ENCODE measurements at places on chromosomes 1 and 21. TPM values are rescaled to one million over a fixed set of nuclear protein-coding genes. Genes with fewer than 3 reads are reported as not detected.
A peak's percentile ranks its signal among the peaks of the same experiment; 100 is the strongest.

- H3K36me3 ChIP-seq, result no peaks in the 10 kb centered on the region
- DNase-seq, result no peak
- no peak overlapping the region for H3K4me3 ChIP-seq
- H3K4me1 ChIP-seq, result no peaks in the 10 kb centered on the region
- no peak overlapping the region for H3K27ac ChIP-seq
These were observed 12.6 kb downstream of the METTL13 start for GRCh38 chr1:171794085-171794484.

DNA sequence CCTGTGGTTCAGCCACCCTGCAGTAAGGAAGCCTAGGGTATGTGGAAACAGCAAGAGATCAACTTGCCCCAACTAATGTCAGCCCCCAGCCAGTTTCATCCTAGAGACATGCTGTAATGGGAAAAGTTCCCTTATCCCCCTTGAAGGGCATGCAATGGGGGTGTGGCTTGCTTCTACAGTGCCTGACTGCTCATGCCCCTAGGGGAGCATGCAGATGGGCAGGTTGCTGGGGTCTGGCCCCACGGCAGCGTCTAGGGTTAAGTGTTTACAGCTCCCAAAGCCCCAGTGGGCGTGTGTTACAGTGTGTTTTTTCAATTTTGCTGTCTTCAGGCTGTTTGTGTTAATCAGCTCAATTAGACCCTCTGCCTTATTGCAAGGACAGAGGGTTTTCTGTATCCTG is 1105.9 kb downstream of the AMY1C start:
- H3K4me1 ChIP-seq, result no peaks in the 10 kb centered on the region
- H3K27ac ChIP-seq, result no peak overlapping the region
- no peak overlapping the region for H3K4me3 ChIP-seq
- H3K36me3 ChIP-seq, result no peaks in the 10 kb centered on the region
- no peak for DNase-seq

DNA sequence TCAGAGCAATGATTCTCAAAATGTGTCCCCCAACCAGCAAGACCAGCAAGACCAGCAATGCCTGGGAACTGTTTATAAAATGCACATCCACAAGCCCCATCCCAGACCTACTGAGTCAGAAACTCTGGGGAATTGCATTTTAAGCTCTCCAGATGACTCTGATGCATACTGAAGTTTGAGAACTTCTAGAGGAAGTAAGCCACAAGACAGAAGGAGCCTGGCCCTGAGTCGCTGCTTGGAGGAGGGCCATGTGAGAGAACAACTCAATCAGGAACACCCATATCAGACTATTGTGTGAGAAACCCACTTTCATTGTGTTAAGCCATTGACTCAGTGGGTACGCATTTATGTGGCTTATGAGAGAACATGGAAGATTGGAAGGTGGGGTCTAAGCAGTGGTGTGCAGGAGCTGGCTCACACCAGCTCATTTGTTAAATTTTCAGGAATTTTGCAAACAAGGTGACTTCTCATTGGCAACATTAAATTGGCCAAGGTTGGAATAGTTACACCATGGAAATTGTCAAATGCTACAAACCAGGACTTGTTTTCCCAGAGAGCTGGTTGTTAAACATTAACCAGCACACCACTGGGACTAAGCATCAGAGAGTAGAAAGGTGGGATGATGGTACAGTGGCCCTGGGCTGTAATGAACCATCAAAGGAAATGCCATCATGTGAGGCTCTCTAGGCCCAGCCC is 38.9 kb downstream of the ATP1A1 start:
- peak; percentile 73 for DNase-seq
- no peak overlapping the region for H3K4me3 ChIP-seq
- peaks cover 8% of the 10 kb centered on the region for H3K4me1 ChIP-seq
- H3K27me3 ChIP-seq, result no peaks in the 10 kb centered on the region
- H3K36me3 ChIP-seq, result no peaks in the 10 kb centered on the region

DISP3 gene
- total RNA-seq, result 0.08 TPM

BTF3L4 gene
- 80.2 TPM for total RNA-seq

GRCh38 chr21:41772351-41773080 is 5.7 kb upstream of the RIPK4 start:
- peaks cover under 1% of the 10 kb centered on the region for H3K27me3 ChIP-seq
- H3K27ac ChIP-seq, result no peak overlapping the region
- H3K36me3 ChIP-seq, result no peaks in the 10 kb centered on the region
- no peak overlapping the region for H3K4me3 ChIP-seq

C1orf87 gene
- not detected for total RNA-seq

DNA sequence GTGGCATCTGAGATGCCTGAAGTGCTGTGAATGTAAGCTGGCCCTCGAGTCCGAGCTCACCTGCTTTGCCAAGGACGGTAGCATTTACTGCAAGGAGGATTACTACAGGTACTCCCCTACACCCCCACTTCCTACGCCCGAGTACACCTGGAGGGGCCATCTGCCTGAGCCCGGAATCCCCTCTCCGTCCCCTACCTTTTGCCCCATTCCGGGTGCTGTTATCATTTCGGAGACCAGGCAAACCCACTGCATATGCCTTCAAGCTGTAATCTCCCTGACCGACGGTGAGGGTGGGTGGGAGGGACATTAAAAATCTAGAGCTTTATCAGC is 2.9 kb downstream of the LHX9 start:
- peaks cover 88% of the 10 kb centered on the region for H3K27me3 ChIP-seq
- no peaks in the 10 kb centered on the region for H3K36me3 ChIP-seq
- no peak for DNase-seq
- H3K4me1 ChIP-seq, result peaks cover 26% of the 10 kb centered on the region
- H3K27ac ChIP-seq, result no peak overlapping the region

- H3K4me1 ChIP-seq, result no peaks in the 10 kb centered on the region
- DNase-seq, result no peak
- H3K27me3 ChIP-seq, result no peaks in the 10 kb centered on the region
- H3K27ac ChIP-seq, result no peak overlapping the region
These were observed 212.6 kb upstream of the FAM78B start for GRCh38 chr1:166379447-166379846.

MROH9 gene
- 0.23 TPM for total RNA-seq

- no peak overlapping the region for H3K4me3 ChIP-seq
- no peaks in the 10 kb centered on the region for H3K4me1 ChIP-seq
- H3K36me3 ChIP-seq, result no peaks in the 10 kb centered on the region
These were observed 464.5 kb downstream of the MATN1 start for GRCh38 chr1:30258876-30259275.

FABP3 gene
- 23.9 TPM for total RNA-seq

- no peak for DNase-seq
- H3K4me1 ChIP-seq, result no peaks in the 10 kb centered on the region
- H3K36me3 ChIP-seq, result no peaks in the 10 kb centered on the region
- no peak overlapping the region for H3K4me3 ChIP-seq
- H3K27ac ChIP-seq, result no peak overlapping the region
These were observed 70.0 kb upstream of the PTGS2 start for GRCh38 chr1:186750257-186750656.

CYP4A11 gene
- 14.1 TPM for total RNA-seq

HSF2BP gene
- total RNA-seq, result 1.4 TPM

DNA sequence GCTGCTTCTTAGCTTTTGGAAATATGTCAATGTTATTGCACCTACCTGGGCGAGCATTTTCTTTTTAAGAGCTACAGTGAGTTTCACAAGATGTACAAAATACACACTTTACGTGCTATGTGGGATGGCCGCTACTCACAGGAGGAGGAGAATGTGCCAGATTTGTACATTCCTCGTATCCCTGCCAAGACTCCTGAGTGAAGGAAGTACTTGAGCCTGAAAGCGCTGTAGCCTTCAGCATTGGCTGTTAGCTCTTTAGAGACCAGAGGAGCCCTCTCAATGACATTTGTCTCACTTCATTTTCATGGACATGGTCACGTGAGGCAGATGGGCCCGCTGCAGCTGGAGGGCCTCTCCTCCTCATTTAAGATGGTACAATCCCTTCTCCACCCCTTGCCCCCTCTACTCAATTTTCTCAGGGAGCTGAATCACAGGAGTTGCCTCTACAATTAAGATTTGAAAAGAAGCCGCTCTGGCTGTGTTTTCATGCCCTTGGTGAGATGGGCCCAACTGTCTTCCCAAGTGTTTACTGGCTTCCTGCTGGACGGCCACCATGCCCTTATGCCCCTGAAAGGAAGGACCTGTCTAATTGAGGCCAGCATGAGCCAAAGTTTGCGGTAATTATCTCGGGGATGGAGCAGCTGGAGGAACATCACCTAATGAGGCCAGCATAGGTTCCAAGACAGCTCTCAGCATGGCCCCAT is 442.6 kb downstream of the PRDM2 start:
- DNase-seq, result no peak
- no peak overlapping the region for H3K4me3 ChIP-seq
- H3K36me3 ChIP-seq, result no peaks in the 10 kb centered on the region
- no peaks in the 10 kb centered on the region for H3K4me1 ChIP-seq
- H3K27ac ChIP-seq, result no peak overlapping the region

DNA sequence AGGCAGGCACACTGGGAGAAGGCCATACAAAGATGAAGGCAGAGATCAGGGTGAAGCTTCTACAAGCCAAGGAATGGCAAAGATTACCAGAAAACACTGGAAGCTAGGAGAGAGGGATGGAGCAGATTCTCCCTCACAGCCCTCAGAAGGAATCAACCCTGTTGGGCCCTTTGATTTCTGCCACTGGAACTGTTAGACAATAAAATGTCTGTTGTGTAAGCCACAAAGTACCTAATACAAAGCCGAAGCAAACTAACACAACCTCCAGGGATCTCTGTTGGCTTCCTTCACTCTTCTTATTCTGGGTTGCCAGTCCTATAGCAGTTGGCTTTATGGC is 1.7 kb upstream of the PLA2G2A start:
- DNase-seq, result no peak
- no peaks in the 10 kb centered on the region for H3K36me3 ChIP-seq
- no peak overlapping the region for H3K4me3 ChIP-seq
- no peaks in the 10 kb centered on the region for H3K27me3 ChIP-seq
- peak overlapping the region; percentile 94 for H3K27ac ChIP-seq

DNA sequence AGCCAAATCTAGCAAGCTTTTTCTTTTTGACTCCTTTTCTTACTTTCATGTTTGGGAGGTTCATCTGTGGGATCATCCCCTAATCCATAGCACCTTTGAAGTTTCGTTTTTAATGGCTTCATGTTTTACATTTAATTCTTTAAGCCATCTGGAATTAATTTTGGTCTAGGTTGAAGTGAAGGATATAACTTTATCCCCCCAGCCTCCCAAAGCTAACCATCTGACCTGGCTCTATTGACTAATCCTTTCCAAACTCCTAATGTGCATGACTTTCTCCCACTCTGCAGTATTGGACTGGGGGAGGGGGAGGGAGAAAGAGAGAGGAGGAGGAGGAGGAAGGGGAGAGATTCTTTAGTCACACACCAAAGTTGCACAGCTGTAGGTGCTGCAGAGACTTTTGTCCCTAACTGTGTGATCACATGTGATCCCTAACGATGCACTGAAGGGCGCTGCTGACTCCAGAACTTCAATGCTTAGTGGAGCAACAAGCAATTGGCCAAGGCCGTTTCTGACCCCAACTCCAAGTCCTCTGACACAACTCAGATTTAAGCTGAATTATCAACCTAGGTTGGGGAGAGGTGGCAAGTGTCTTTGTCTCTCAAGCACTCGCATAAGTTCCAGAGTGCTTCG is 191.6 kb downstream of the HUNK start:
- no peaks in the 10 kb centered on the region for H3K27me3 ChIP-seq
- no peak for DNase-seq
- H3K27ac ChIP-seq, result no peak overlapping the region
- H3K4me3 ChIP-seq, result no peak overlapping the region
- no peaks in the 10 kb centered on the region for H3K36me3 ChIP-seq

GRCh38 chr1:207813512-207813881 is 61.6 kb downstream of the CD46 start:
- H3K27me3 ChIP-seq, result no peaks in the 10 kb centered on the region
- no peaks in the 10 kb centered on the region for H3K4me1 ChIP-seq
- H3K4me3 ChIP-seq, result no peak overlapping the region
- no peak overlapping the region for H3K27ac ChIP-seq

MATN1 gene
- total RNA-seq, result 2.0 TPM

AZIN2 gene
- total RNA-seq, result 1.8 TPM

DNA sequence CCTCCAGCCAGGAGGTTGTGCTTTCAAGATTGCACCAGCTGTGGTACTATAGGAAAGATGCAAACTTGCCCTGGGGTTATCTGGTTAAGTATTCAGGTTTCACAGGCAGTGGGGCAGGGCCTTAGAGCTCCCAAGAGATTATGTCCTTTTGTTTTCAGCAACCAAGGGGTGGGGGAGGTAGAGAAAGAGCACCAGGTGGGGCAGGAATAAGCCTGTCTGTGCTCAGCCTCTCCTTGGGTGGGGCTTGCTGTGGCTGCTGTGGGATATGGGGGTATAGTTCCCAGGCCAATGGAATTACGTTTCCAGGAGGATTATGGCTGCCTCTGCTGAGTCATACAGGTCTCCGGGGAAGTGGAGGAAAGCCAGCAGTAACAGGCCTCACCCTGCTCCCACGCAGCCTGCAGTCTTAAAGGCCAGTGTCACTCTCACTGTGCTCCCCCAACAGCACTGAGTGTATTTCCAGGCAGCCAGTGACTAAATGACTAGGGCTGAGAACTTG is 508.6 kb downstream of the RWDD3 start:
- H3K27me3 ChIP-seq, result no peaks in the 10 kb centered on the region
- DNase-seq, result peak; percentile 43
- H3K36me3 ChIP-seq, result no peaks in the 10 kb centered on the region

DNA sequence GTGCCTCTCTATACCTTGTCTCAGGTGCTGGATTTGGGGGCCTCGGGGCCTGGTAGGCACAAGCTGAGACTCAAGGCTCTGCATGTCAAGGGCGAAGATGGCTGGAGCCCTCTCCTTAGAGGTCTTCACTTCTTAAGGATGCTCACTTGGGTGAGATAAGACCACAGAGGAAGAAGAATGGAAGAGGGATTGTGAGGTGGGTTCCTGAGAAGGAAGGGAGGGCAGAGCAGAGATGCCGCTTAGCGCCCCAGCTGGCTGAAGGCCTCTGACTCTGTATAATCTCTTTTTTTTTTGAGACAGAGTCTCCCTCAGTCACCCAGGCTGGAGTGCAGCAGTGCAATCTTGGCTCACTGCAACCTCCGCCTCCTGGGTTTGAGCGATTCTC is 32.2 kb downstream of the SOX13 start:
- no peak for DNase-seq
- no peaks in the 10 kb centered on the region for H3K36me3 ChIP-seq
- H3K4me3 ChIP-seq, result no peak overlapping the region
- H3K4me1 ChIP-seq, result peaks cover 45% of the 10 kb centered on the region

GRCh38 chr21:34205811-34206571 is 132.6 kb downstream of the MRPS6 start:
- peaks cover 47% of the 10 kb centered on the region for H3K4me1 ChIP-seq
- DNase-seq, result no peak
- H3K27me3 ChIP-seq, result no peaks in the 10 kb centered on the region
- peak overlapping the region; percentile 22 for H3K27ac ChIP-seq
- no peak overlapping the region for H3K4me3 ChIP-seq

GRCh38 chr1:204769997-204770396 is 84.5 kb upstream of the LRRN2 start:
- DNase-seq, result no peak
- H3K4me1 ChIP-seq, result no peaks in the 10 kb centered on the region
- no peak overlapping the region for H3K4me3 ChIP-seq
- H3K27me3 ChIP-seq, result peaks cover 52% of the 10 kb centered on the region
- no peaks in the 10 kb centered on the region for H3K36me3 ChIP-seq

FAM78B gene
- total RNA-seq, result not detected

TRAPPC10 gene
- 16.6 TPM for total RNA-seq

AJAP1 gene
- 0.13 TPM for total RNA-seq

BCL2L15 gene
- total RNA-seq, result 0.80 TPM

ADORA1 gene
- 2.4 TPM for total RNA-seq
